Mesothelial cell of epicardium (in vitro differentiated cells): ENCODE measurements at places on chromosomes 16 and 17. TPM values are rescaled to one million over a fixed set of nuclear protein-coding genes. Genes with fewer than 3 reads are reported as not detected.

- no peak overlapping the region for H3K27ac ChIP-seq
- peak overlapping the region; percentile 78 for H3K4me3 ChIP-seq
- peak; percentile 66 for DNase-seq
Observed at GRCh38 chr17:82230609-82231311, 1.9 kb downstream of the SLC16A3 start.

GRCh38 chr16:27531186-27531585 is 18.5 kb downstream of the GTF3C1 start:
- no peak for DNase-seq
- H3K27me3 ChIP-seq: no peaks in the 10 kb centered on the region
- H3K36me3 ChIP-seq: peaks cover 64% of the 10 kb centered on the region
- peaks cover 9% of the 10 kb centered on the region for H3K4me1 ChIP-seq

GRCh38 chr17:36131421-36131820 is 27.8 kb downstream of the CCL4 start:
- H3K36me3 ChIP-seq: no peaks in the 10 kb centered on the region
- H3K27ac ChIP-seq: no peak overlapping the region
- peaks cover 2% of the 10 kb centered on the region for H3K4me1 ChIP-seq

- no peaks in the 10 kb centered on the region for H3K36me3 ChIP-seq
- no peak for DNase-seq
- H3K4me1 ChIP-seq: no peaks in the 10 kb centered on the region
- no peaks in the 10 kb centered on the region for H3K27me3 ChIP-seq
Observed at GRCh38 chr16:11233727-11234376, 22.2 kb downstream of the SOCS1 start.

MMP25 gene
- total RNA-seq: 0.09 to 0.16 TPM (median 0.11 TPM) in 3 replicates

NDEL1 gene
- total RNA-seq: 60.2 to 63.3 TPM (median 61.2 TPM) in 3 replicates
